ENCODE measurements at places on chromosomes 6 and 20.

- H3K4me3 ChIP-seq, result no peak overlapping the region
- no peaks in the 10 kb centered on the region for H3K27me3 ChIP-seq
- no peak overlapping the region for H3K27ac ChIP-seq
- H3K36me3 ChIP-seq, result no peaks in the 10 kb centered on the region
- no peaks in the 10 kb centered on the region for H3K4me1 ChIP-seq
These were observed 14.7 kb upstream of the PTPRA start for GRCh38 chr20:2858591-2858990.

DNA sequence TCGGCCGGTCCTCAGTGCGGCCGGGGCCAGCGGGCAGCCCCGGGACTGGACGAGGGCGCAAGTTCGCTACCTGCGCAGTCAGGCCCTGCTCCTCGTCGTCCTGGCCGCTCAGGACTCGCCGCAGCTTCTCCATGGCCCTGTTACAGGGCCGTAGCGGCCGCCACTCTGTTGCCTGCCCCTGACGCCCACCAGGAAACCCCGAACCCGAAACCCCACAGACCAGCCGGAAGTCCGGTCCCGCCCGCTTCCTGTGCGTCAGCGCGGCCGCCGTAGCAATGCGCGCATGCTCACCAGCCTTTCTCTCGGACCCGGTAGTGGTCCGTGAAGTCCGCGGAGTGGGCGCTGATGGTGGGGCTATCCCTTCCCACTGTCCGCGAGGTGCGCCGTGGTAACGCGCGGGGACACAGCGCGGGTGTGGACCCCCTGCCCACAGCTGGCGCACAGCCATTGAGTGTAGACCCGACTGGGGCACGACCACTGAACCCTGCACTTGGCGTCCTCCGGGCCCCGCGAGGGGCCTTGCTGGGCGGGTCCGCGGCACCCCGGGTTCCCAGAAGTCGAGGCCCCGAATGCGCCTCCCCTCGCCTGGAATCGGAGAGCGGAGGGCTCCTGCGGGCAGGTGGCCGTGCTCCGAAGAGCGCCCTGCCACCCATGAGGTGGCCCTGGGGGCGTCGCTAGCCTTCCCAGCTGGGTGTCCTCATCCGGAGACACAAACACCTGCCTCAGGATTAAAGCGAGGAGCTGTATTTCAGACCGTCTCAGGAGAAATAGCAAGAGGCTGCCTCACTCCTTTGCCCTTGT, at the start of gene SFT2D1:
Gene SFT2D1, minus strand, starts transcription at position 197 of the 801 bp plus-strand sequence. Its CDS starts 64 bp downstream, at position 133.
- no peaks in the 10 kb centered on the region for H3K27me3 ChIP-seq
- peak within 1 kb of the TSS; percentile 100 for H3K4me3 ChIP-seq
- H3K4me1 ChIP-seq, result peaks cover 21% of the 10 kb centered on the region
- peak within 1 kb of the TSS; percentile 85 for H3K27ac ChIP-seq
- H3K36me3 ChIP-seq, result no peaks in the 10 kb centered on the region

GRCh38 chr6:28585335-28585734, 59.7 kb downstream of the GPX5 start:
- H3K4me1 ChIP-seq, result peaks cover 19% of the 10 kb centered on the region
- no peaks in the 10 kb centered on the region for H3K36me3 ChIP-seq
- DNase-seq, result no peak
- no peaks in the 10 kb centered on the region for H3K27me3 ChIP-seq
- H3K27ac ChIP-seq, result no peak overlapping the region

DNA sequence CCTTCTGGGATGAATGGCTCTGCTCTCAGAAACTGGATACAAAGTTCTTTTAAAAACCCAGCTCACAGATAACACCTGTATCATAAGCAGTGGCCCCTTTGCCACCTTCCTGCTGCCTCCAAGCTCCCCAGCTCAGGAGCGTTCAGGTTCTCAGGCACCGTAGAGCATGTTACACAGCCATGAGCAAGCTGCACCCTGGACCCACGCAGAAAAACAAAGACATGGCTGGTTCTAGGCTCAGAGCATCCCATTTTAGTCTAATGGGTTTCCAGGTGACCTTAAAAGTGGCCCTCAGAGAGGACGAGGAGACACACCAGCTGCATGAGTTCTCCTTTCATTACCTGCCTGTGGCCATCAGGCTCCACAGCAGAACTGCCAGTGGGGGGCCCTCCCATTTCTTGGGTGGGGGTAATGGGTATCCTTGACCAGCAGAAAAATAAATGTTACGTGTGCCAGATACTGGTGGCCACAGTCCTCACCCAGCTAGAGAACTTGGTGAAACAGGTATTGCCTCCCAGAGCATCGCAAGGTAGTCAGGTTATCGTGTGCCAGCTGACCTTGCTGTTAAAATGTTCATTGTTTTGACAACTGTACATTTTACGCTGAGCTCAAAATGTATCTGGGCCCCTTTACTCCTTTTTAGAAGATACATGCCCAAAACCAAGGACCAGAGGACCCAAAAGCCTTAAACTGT, 7.5 kb downstream of the PSMA7 start:
- H3K27me3 ChIP-seq, result no peaks in the 10 kb centered on the region
- no peaks in the 10 kb centered on the region for H3K4me1 ChIP-seq
- no peak for DNase-seq
- no peak overlapping the region for H3K27ac ChIP-seq

GRCh38 chr6:124573953-124574352, 388.3 kb upstream of the RNF217 start:
- H3K36me3 ChIP-seq, result no peaks in the 10 kb centered on the region
- no peak overlapping the region for H3K27ac ChIP-seq
- H3K4me3 ChIP-seq, result no peak overlapping the region
- no peak for DNase-seq
- H3K4me1 ChIP-seq, result no peaks in the 10 kb centered on the region
- H3K27me3 ChIP-seq, result no peaks in the 10 kb centered on the region
